Fibroblast of the conjunctiva (primary cell): ENCODE measurements at places on chromosomes 12 and 14.

DNA sequence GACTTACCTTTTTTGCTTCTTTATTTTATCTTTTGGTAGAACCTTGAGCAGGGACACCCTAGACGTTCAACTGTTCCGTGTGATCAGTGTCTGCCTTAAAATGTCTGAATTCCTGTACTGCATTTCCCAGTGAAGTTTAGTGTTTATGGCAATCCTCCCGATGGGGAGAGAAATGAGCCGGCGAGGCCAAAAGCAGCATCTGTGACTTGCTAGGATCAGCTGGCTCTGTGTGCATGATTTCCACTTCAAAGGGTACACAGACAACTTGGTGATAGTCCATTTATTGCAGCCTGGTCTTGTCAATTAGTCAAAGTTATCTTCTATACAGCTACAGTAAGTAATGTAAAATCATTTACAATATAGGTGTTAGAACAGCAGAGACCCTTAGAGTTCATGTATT is 768.5 kb downstream of the DIO2 start:
- DNase-seq, result no peak

- no peak for DNase-seq
Observed at GRCh38 chr14:95043314-95043713, 114.0 kb downstream of the DICER1 start.

- DNase-seq, result no peak
Observed at GRCh38 chr12:19826980-19827550, 387.8 kb downstream of the AEBP2 start.

DNA sequence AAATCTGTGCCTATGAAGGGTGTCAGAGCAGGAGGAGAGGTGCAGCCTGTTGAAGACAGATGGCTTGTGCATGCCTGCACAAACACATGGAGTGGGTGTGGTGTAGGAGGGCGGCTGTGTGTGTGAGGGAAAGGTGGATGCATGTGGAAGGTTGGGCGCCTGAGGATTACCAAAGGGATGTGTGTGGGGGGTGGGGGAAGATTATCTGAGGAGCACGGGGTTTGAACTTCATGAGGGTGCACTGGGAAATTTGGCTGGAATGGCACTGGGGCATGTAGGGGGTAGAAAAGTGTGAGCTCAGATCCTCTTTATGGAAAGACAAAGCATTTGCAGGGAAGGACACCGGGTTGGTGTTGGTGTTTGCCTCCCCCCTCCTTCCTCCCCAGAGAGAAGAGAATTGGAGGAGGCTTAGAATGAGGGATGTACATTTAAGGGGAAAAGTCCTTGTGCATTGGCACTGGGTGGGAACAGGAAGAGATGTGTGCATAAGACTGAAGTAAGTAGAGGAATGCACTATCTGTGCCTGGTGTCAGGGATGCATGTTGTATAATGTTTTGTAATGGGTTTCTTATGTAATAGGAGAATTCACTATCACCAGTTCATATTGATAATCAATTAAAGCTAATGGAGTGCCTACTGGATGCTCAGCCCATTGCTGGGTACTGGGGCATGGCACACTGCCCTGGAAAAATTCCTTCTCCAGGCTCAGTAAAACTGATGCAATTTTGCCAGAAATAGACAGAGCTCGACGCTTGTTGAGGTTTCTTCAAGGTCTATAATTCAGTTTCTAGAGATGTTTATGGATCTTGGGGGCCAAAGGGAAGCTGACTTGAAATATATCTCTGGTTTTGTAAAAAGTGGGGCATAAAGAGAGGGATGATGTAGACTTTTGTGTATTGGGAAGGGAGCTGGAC is 3.0 kb downstream of the NTF3 start:
- no peak for DNase-seq

- no peak for DNase-seq
Observed at GRCh38 chr12:38151991-38152700, 164.4 kb upstream of the ALG10B start.

DNA sequence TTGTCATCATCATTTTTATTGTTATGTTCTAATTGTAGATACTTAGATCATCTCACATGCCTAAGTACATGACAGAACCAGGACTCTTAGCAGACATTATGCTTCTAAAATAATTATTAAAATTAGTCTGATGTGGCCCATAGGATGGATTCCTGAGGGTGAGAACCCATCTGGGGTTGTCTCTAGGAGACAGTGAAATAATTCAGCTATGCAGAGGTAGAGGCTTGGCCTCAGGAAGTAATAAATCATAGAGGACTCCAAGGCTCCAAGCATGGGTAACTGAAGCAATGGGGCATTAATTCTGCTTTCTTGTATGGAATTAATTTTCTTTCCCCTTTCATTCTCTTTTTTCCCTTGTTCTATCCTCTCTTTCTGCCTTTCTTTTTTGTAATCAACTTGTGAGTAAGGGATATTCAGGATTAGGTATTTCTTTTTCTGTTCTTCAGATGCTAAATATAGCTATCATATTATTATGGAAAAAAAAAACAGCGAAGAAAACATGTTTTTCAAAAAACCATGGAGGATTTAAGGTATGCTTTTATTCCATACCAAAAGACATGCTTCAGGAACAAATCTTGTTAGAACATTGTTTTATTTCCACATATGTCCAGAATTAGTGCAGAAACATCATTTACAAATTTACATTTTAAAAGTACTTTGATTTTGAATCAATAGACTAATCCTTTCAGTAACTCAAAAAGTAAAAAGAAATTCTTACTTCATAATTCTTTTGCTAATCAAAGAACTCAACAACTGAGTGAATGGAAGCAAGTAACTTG is 263.2 kb downstream of the TRHDE start:
- no peak for DNase-seq

GRCh38 chr12:57893431-57894353 is 47.2 kb upstream of the CTDSP2 start:
- DNase-seq, result peak; percentile 91

GRCh38 chr12:110503432-110503831 is 1.3 kb downstream of the RAD9B start:
- DNase-seq, result no peak

DNA sequence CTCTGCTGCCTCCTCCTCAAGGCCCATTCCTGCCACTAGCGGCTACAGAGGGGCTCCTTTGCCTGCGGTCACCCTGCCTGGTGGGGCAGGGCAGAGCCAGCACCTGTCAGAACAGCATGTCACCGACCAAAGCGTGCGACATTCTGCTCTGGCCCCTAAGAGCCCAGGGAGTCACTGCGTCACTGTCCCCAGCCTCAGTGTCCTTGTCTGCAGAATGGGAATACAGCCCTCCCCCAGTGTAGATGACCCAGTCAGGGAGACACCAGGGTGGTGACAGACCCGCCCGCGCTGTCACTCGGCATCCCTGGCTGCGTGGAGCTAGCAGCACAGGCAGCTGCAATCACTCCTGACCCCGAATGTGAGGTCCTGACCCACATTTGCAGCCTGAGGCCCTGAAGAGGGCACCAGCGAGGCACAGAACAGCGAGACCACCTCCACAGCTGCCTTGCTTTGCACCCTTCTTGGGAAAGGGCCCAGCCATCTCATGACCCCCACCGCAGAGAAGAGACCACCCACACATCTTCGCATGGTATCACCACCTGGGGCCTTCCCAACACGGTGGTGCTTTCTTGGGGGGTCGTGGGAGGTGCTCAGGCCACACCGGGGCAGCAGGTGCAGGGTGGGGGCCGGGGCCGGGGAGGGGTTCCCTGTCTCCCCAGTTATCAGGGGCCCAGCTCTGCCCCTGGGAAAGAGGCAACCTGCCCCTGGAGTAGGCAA is 2.5 kb downstream of the AHNAK2 start:
- no peak for DNase-seq

GRCh38 chr12:106113042-106113441 is 25.7 kb downstream of the NUAK1 start:
- DNase-seq, result no peak

- DNase-seq, result no peak
Observed at GRCh38 chr14:77640756-77641533, 24.5 kb upstream of the SPTLC2 start.

DNA sequence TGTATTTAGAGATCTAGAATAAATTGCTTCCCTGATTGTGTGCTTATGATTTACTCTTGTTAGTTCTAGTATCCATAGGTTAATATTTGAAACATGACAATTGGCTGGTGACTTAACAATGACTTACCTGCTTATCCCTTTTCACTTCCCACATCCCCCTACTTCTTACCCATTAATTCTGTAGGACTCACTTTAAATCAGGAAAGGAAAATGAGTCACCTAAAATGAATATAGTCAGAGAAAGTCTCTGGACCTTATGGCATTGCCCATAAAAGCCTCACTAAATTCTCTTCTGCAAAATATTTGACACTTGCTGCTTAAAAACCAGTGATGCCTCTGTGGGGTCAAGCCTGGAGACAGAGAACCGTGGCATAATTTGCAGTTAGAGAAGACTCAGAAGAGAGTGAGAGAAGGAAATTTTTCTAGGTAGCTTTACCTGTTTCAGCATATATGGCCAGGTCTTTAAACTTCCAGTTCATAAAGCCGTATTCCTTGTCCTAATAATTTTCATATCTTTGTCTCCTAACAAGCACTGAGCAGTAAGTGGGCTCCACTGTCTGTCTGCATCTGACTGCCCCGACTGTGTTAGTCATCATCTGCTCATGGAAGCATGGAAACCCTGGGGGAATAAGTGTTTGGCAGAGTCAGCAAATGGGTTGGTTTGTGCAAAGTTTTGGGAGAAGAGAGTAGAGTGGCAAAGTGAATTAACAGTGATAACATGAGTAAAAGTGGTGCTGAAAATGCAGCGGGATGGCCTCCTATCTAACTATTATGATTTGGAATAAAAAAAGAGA is 294.4 kb downstream of the AKAP6 start:
- DNase-seq, result peak; percentile 9

DNA sequence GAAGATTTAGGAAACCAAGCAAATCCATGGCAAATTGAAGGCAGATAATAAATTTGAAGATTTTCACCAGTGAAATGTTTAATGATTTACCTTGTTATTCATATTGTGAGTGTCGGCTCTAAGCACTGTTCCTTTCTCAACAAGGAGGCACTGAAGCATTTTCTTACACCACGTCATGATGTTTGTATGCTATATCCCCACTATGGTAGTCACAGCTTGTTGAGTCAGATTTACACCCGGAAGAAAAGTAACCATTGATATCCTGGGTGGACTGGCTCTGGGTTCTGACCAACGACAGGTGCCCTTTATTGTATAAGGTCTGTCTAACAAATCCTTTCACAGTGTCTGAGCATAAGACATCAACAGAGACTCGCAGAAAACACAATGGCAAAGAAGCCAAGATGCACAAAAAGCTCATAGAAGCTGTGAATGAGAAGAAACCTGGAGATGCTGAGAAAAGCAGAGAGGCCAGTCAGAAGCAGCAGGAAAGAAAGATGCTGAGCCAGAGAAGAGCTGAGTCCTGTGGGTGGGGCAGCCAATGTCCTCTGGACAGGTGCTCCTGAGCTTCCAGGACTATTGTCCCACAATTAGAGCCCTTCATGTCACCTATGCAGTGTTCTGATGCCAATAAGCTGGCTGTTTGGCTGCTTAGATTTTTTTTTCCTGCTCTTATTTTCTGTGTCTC is 49.7 kb upstream of the ARHGAP5 start:
- DNase-seq, result no peak

DNA sequence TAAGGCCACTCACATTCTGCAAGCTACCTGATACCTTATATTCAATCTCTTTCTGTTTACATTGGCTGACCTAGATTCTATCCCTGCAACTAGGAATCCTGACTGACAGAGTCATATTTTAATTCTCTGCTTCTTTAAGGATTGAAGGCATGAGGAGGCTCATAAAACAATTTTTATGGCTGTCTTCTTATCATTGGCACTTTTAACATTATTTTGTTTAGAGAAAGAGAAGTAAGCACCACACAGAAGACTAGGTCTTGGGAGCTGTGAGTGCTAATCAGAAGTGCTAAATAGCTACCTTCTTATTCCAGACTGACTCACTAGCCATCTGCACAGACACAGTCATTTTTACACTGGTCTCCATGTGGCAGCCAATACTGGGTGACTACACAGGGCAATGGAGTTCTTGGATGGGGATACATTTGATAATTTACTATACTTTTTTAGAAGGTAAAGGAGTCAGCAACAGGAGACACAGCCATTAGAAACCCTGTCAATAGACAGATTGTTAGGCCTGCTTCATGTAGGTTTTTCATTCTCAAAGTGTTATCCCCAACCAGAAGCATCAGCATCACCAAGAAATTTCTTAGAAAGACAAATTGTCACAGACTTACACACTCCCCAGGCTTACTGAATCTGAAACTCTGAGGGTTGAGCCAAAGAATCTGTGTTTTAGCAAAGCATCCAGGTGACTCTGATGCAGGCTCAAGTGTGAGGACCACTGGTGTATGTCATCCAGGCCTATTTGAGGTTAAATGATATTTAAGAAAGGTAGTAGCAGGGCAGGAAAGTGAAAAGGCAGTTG is 214.1 kb downstream of the DUSP6 start:
- DNase-seq, result no peak

GRCh38 chr14:22900081-22900799 is 17.2 kb downstream of the REM2 start:
- peak; percentile 71 for DNase-seq

GRCh38 chr12:38878333-38878705 is 27.1 kb downstream of the CPNE8 start:
- no peak for DNase-seq

- DNase-seq, result no peak
Observed at GRCh38 chr14:72186523-72186922, 254.3 kb downstream of the RGS6 start.

GRCh38 chr14:61699027-61699426 is 3.7 kb downstream of the HIF1A start:
- DNase-seq, result no peak

DNA sequence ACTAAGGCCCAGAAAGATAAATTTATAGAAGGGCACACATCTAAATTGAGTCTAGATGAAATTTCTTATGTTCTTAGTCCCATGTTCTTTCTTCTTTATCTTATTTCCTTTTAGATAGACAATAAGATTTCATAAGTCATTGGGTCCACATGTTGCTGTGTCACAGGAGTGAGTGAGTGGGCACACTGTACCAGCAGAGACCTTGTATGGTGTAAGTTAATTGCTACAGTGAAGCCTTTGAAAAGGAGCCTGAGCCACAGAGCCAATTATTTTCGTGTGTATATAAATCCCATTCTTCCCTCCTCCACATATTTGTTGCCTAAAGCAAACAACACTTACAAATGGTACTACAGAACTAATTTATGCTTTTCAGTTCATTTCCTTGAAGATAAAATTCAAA is 79.1 kb downstream of the GRIP1 start:
- DNase-seq, result no peak

DNA sequence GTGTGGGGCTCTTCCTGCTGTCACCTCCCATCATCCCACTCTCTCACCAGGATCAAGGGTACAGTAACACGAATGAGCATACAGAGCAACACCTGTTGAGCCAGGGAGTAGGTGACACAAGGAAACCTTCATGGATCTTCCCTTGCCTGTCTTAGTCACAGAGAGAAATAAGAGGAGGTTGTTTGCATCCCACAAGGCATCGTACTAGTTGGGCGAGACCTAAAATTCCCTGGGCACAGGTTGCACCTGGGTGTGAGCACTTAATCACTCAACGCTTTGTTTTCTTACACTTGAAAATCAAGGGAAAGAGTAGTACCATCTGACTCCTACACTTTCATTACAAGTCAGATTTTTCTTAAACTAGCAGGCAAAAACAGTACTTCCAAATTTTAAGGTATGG is 16.6 kb downstream of the CIPC start:
- no peak for DNase-seq

DNA sequence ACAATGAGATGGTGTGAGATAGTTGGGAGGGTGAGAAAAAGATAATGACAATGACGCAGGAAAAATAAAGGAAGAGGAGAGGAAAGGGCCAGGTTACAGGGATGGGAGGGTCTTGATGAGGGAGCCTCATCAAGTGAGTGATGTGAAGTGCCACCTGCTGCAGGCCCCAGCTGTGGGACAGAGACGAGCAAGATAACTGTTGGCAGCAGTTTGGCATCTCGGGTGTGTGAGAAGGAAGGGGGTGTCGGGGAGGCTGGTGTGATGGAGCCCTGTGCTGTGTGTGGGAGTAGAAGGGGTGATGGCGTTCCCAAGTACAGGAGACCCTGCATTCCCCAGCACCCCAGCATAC is 11.4 kb upstream of the TAC3 start:
- DNase-seq, result no peak
